ENCODE measurements at places on chromosomes 12 and 14.

GRCh38 chr12:71636704-71637115, 26.9 kb downstream of the ZFC3H1 start:
- no peak for DNase-seq

DNA sequence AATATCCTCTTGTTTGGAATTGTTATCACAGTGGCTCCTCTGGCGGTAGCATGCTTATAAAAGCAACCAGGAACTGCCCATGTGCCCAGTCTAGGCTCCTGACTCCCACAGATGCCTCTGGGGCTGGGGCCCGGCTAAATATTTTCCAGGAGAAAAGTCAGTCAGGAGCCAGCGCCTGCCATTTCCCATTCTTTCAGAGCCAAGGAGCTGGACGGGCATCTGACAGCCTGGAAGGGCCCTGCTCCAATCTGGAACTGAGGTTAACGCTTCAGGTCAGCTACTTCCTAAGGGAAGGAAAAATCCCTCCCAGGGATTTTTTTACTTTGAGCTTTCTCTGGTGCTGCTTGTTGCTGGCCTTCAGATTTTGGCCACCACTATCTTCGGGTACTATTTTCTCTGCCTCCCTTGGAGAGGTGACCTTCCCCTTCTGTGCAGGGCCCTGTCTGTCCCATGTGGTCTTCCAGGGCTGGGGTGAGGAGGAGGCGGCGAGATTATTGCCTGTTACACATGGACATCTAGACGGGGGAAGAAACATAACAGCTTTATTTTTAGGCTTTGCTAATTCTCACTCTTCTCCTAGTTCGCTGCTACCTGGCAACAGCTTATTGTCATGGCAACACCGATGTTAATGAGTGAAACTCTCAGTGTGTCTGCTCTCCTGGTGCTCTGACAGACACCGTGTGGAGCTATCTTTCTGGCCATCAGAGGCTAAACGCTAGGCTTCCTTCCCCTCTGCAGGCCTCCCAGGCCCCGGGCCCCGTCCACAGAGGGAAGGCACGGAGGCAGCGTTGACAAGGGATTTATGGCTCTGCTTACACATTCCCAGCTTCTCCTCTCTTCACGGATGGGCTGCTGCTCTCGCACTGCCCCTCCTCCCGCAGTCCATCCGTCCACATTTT, 160.4 kb downstream of the CACNA1C start:
- DNase-seq: no peak

GRCh38 chr14:58830121-58830520, 192.4 kb downstream of the DACT1 start:
- DNase-seq: no peak

DNA sequence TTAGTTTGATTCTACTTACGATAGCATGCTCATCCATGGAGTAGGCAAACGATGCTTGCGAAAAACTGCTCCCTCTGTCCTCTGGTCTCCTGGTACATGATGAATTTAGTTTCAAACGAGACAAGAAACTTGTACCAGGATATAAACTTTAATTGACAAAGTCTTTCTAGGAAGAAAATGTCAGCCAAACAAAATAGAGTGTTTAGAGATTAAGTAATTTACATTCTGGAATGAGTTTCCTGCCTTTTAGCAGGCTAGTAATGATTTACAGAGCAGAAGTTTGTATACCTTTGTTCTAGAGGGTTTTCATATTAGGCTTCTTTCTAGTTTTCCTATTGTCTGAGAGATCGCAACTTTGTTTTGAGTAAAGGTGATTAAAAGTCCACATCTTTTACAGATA, 206.9 kb downstream of the RPL10L start:
- no peak for DNase-seq

- DNase-seq: no peak
These were observed 178.0 kb upstream of the CAND1 start for GRCh38 chr12:67091204-67091603.

DNA sequence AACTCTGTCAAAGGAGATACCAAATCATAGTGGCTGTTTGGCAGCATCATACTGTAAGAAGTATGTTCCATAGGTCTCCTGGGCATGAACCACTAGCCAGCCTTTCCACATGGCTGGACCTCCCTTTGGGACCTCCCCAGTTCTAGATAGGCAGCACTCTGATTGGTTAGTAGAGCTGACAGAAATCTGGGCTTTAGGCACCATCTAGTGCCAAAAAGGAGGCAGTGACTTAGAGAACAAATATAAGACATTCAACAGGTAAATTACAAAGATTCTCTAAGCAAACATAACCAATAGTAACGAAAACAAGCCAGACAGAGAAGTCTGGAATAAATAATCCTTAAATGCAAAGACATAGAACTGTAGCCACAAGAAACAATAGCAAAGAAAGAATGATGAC, 148.0 kb upstream of the PDE3A start:
- no peak for DNase-seq
